GM10248 (cell line): ENCODE measurements at places on chromosomes 5 and 9.

- DNase-seq, result peak; percentile 73
Measured at GRCh38 chr9:27333241-27334052, 36.5 kb upstream of the EQTN start.

DNA sequence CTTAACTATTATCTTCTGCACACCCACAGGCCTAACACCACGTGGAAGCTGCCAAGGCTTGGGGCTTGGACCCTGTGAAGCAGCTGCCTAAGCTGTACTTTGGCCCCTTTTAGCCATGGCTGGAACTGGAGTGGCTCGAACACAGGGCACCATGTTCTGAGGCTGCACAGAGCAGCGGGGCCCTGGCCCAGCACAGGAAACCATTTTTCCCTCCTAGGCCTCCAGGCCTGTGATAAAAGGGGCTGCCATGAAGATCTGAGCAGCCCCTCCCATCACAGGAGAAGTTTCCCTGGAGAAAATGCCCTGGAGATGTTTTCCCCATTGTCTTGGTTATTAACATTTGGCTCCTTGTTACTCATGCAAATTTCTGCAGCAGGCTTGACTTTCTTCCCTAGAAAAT is 126.3 kb downstream of the MELK start:
- no peak for DNase-seq

DNA sequence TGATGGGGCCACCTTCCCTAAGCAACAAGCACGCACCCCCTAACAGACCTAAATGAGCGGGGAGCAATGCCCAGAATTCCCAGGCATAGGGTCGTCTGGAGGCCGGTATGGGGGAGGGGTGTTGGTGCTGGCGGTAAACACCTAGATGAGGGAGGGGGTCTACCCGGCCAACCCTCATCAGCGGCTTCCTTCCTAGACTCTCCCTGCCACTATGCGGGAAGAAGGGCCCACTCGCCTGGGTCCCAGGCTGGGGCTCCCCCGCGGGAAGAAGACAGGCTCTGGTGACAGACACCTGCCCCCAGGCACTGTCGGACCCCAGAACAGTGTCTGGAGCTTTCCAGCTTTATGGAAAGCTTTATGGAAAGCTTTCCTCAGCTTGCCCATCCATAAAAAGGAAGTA is 519.0 kb upstream of the SEMA6A start:
- no peak for DNase-seq

DNA sequence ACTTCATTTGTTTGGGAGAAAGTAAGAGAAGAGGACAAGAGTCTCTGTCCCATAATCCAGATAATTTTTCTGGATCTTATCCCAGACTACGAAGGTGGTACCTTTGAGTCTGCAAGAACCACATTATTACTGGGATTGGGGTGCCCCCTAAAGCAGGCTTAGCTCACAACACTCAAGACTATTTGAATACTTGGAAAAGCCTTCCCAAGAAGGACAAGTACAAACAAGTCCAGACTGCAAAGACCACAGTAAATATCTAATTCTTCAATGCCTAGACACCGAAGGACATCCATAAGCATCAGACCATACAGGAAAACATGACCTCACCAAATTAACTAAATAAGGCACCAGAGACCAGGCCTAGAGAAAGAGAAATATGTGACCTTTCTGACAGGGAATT is 40.2 kb upstream of the TMED7 start:
- no peak for DNase-seq

DNA sequence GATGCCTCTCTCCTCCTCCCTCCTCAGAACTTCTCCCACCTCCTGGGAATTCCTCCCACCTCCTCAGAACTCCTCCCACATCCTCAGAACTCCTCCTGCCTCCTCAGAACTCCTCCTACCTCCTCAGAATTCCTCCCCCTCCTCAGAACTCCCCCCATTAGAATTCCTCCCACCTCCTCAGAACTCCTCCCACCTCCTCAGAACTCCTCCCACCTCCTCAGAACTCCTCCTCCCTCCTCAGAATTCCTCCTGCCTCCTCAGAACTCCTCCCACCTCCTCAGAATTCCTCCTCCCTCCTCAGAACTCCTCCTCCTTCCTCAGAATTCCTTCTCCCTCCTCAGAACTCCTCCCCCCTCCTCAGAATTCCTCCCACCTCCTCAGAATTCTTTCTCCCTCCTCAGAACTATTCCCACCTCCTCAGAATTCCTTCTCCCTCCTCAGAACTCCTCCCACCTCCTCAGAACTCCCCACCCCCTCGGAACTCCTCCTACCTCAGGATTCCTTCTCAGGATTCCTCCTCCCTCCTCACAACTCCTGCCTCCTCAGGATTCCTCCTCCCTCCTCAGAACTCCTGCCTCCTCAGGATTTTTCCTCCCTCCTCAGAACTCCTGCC is 23.9 kb downstream of the SLC46A2 start:
- DNase-seq, result no peak

DNA sequence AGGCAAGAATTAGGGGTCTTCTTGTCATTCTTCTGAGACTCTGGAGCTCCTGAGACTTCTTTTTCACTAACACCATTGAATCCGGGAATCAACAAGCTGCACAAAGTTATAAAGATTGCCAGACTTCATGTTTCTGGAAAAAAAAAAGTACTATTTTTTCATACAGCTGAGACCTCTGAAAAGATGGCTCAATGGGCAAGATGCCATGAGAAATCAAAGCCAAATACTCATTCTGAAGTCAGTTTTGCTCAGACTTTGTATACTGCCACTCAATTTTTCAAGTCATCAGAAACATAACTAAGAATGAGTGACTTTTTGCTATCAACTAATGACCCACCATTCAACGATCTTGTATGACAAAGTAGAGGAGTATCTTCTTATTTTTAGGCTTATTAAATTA is 512.0 kb downstream of the RAB3C start:
- DNase-seq, result no peak

GRCh38 chr5:127203818-127204217 is 86.8 kb upstream of the MEGF10 start:
- no peak for DNase-seq

- peak; percentile 33 for DNase-seq
Measured at GRCh38 chr9:36659500-36659899, 86.8 kb downstream of the MELK start.

DNA sequence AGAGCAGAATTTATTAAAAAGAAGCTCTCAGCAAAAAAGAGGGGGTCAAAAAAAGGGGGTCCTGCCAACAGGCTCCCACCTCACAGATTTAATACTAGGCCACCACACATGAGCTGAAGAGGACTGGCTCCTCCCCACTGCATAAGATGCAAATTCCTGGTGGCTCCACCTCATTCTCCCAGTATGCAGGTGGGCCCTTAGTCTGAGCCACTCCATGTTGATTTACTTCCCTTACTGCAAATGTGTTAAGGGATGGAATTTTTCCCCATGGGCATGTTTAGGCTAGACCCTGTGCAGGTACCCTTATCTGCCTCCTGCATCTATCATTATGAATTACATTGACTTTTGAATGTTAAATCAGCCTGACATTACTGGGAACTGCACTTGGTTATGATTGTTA is 82.9 kb downstream of the ISOC1 start:
- DNase-seq, result no peak

DNA sequence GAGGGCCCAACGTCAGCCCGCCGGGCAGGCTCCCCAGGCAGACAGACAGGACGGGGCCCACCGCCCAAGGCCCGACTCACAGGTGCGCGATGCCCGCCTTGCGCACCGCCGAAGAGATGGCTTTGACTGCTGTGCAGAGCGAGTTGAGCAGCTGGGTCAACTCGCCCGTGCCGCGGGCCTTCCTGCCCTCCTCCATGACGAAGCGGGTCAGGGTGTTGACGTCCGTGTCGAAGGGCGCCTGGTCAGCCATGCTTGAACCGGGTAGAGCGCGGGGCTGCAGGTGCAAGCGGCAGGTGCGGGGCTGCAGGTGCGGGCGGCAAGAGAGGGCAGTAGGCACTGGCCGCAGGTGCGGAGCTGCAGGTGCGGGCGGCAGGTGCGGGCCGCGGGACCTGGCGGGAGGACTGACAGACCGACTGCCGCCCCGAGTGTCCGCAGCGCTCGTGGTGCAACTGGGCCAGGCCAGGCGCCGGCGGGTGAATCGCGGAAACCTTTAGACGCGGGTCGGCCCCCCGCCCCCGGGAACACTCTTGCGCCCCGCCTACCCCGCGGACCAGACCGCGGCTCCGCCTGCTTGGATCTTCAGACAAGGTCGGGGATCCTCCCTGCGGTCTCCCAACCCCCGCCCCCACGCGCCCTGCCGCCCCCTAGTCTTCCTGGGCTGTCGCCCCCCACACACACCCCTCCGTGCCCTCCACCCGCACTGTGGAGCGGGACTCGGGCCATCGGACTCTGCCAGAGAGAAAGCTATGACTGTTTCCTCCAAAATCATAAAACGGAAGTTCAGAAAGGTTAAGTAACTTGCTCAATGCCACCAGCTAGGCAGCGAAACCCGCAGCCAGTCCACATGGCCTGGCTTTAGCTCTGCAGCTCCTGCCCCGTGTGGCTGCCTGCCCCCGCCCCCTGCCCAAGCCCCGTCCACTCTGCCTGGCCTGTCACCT is at the start of gene FBP1:
FBP1 (minus strand) TSS at position 458 of the 938 bp plus-strand sequence; CDS start at position 250, 208 bp downstream.
- DNase-seq, result peak; percentile 52

DNA sequence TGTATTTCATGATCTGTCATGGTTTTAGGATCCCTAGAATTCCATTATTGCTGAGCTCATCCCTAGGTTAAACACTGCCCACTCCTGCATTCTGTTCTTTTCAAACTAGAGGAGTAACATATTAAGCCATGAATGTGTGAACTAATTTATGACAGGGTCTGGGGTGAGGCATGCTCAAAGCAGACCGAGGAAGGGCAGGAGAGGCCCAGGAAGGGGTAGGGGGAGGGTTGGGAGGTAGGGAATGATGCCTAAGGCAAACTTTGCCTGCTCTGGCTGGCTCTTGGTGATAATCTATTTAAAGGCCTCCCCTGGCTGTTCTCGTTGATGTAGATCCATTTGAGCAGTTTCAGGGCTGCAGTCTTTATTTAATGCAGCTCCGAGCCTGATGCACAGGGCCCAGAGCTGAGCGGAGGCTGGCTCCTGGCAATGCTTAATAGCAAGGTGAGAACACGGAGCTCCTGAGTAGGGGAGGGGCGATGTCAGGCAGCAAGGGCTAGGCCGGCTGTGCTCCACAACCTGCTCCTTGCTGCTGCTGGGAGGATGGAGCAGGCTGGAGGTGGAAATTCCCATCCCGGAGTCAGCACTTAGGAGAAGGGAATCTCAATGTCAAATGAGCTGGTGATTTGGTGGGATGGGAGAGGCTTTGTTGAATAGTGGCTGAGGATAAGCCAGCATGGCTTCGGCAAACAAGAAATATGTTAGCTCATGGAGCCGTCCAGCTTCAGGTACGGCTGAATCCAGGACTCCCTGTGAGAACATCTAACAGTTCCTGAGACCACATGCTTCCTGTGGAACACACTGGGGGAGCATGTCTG is 73.2 kb upstream of the UNC5A start:
- no peak for DNase-seq

- DNase-seq, result no peak
Measured at GRCh38 chr9:130414081-130414731, 30.6 kb upstream of the ASS1 start.

GRCh38 chr5:151257731-151258181 is 4.8 kb downstream of the GM2A start:
- DNase-seq, result peak; percentile 62

- peak; percentile 97 for DNase-seq
Measured at GRCh38 chr5:72955768-72956323, at the start of gene FCHO2. TSS of gene FCHO2 (plus strand) at chr5:72956041. CDS start at chr5:72956097, 56 bp downstream.

DNA sequence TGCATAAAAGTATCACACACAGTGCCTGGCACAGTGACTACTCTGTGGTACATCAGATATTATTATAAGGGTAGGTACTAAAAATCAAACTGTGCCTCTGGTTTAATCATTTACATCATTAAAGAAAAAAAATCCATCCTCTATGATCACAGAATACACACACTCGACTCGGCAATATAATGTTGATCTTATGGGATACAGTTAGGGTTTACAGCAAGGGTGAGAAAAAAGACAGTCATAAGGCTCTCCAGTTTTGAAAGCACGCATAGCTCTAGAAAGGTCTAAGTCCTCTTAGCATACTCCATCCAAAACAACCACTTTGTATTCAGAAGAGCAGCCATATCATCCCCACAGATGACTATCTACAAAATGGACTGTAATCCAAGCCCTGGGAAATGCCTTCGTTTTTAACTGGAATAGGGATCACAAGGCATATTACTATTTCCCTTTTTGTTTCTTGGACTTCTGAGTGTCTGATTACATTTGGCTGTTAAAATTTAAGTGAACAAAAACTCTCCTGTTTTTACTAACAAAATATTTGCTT is 26.6 kb downstream of the TRPM3 start:
- DNase-seq, result no peak

GRCh38 chr5:81575924-81576323 is 175.0 kb downstream of the SSBP2 start:
- DNase-seq, result no peak

GRCh38 chr5:154370119-154370518 is 75.7 kb upstream of the SAP30L start:
- no peak for DNase-seq

- DNase-seq, result no peak
Measured at GRCh38 chr9:106797299-106797698, 65.7 kb upstream of the ZNF462 start.

- no peak for DNase-seq
Measured at GRCh38 chr9:108053555-108054061, 564.0 kb upstream of the KLF4 start.

DNA sequence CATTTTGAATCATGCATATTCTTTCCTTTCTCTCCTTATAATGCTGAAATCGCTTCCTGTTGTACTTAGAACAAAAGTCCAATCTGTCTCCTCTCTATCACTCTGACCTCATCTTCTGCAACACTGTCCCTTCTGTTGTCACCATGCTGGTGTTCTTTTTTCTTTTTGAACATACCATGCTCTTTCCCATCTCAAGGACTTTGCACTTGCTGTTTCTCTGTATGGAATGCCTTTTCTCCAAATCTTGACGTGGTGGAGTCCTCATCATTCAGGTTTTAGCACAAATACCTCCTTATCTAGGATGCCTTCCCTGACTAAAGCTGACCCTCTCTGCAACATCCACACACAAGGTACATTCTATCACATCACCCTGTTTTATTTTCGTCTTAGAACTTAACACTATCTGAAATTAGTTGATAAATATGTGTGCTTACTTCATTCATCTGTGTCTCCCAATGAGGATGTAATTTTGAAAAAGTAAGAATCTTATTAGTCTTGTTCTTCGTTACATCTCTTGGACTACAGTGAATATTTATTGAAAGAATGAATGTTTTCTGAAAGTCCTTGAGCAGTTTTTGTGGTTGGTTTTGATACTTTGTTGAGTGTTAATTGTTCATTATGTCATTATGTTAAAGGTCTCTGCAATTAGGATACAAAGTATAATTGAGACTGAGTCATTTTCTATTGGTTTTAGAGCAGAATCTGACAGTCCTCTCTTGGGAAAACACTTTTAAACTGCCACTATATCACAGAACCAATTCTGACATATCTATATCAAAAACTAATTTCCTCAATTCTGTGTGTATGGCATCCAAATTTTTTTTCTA is 145.3 kb upstream of the RASA1 start:
- DNase-seq, result no peak
